ENCODE measurements at places on chromosomes 6 and 20. TPM values are rescaled to one million over a fixed set of nuclear protein-coding genes. Genes with fewer than 3 reads are reported as not detected.

Gene APCDD1L
- not detected for total RNA-seq

Gene DEFB124
- total RNA-seq, result not detected

Gene SEMG1
- not detected for total RNA-seq

Gene NR2E1
- total RNA-seq, result 10.8 TPM

Gene TUBB2B
- 2,668 TPM for total RNA-seq

Gene ME1
- 5.7 TPM for total RNA-seq

Gene KIF6
- 0.98 TPM for total RNA-seq

Gene PI16
- 0.25 TPM for total RNA-seq

Gene NFYA
- total RNA-seq, result 36.9 TPM

Gene OR2H2
- not detected for total RNA-seq

Gene PGC
- total RNA-seq, result 0.49 TPM

Gene PRND
- total RNA-seq, result 0.25 TPM

Gene AHI1
- total RNA-seq, result 36.1 TPM

Gene TRIM40
- not detected for total RNA-seq

Gene TBC1D7
- total RNA-seq, result 18.2 TPM

Gene ZNF311
- total RNA-seq, result 6.1 TPM

Gene PET117
- 8.9 TPM for total RNA-seq

Gene CD93
- 11.3 TPM for total RNA-seq

Gene CUL9
- total RNA-seq, result 23.4 TPM

Gene CALHM6
- total RNA-seq, result 3.9 TPM

Gene NKAIN2
- total RNA-seq, result 115 TPM

All from temporal lobe (tissue), 4 donors.